NCI-H510A (cell line): ENCODE measurements at places on chromosomes 11 and 22.

DNA sequence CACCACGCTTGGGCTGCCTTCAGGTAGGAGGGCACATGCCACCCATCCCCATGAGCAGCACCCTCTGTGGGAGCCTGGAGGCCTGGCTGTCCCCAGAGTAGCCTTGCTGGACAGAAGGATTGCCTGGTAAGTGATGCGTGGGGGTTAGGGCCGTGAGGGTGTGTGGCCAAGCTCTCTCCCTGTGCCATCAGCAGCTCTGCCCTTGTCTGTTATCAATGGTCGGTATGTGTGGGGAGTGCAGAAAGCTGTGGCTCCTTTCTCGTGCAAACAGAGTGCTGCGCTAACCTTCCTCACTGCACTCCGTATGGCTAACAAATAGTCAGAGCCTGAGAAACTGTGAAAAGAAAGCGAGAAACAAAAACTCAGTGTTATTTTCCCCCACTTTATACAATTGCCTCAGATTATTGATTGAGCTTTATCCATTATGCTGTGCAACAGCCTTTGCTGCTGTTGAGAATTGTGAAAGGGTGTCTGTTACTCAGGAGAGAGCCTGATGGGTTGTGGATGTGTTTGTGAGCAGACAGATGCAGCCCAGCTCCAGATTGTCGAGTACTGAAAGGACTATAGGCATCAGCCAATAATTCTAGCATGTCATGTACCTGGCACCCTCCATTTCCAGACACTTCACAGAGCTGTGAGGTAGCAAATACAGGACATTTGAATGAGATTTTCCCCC, 432.2 kb downstream of the NTM start:
- no peak for DNase-seq

- DNase-seq, result no peak
Measured at GRCh38 chr22:39290724-39291161, 28.7 kb downstream of the RPL3 start.

GRCh38 chr11:47857892-47858543, 9.9 kb upstream of the NUP160 start:
- no peak for DNase-seq

- DNase-seq, result no peak
Measured at GRCh38 chr11:57568330-57568766, 876 bp upstream of the UBE2L6 start.

DNA sequence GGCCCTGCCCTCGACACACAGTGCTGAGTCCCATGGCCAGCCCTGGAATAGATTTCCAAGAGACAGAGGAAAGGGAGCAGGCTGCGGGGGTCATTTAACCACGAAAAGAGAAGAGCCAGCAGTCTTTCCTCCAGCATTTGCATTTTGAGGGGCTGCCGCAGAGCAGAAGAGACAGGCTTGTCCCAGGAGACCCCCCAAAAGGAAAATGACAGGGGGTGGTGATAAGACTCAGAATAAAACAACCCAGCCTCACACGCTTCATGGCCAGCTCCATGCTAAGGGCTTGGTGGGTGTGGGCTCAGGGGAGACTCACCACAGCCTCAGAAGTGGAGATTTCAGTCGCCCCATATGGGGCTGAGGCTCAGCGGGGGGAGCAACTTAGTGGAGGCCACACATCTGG, 16.9 kb downstream of the TRIOBP start:
- no peak for DNase-seq

- DNase-seq, result no peak
Measured at GRCh38 chr22:31872209-31872608, 72.1 kb upstream of the YWHAH start.

DNA sequence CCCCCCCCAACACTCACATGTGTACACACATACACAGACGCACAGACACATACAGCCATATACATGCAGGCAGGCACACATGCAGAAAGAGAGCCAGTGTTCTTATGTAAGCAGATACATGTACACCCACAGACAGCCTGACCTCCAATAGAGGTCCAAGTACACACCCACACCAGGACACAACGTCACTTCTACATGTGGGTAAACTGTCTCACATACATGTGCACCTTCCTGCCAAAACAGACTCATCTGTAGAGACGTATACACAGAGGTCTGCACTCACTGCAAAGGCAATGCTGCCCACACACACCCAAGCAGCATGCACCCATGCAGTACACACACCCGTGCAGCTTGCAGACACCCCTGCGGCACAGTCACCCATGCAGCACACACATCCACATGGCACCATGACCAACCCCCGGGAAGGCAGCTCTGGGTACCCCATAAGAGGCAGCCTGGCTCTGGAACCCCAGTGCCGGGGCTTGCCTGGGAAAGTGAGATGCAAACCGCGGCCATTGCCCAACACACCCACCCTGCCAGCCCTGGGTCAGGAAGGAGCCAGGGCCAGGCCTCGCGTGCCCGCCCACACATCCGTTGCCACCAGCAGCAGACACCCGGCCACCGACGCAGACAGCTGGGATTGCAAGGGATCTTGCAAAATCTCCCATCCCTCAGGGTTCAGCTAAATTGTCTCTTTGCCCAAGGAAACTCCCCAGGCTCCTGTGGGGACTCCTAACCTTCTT, 10.1 kb downstream of the CASTOR1 start:
- no peak for DNase-seq

- no peak for DNase-seq
Measured at GRCh38 chr11:2976294-2977063, 15.7 kb downstream of the NAP1L4 start.

DNA sequence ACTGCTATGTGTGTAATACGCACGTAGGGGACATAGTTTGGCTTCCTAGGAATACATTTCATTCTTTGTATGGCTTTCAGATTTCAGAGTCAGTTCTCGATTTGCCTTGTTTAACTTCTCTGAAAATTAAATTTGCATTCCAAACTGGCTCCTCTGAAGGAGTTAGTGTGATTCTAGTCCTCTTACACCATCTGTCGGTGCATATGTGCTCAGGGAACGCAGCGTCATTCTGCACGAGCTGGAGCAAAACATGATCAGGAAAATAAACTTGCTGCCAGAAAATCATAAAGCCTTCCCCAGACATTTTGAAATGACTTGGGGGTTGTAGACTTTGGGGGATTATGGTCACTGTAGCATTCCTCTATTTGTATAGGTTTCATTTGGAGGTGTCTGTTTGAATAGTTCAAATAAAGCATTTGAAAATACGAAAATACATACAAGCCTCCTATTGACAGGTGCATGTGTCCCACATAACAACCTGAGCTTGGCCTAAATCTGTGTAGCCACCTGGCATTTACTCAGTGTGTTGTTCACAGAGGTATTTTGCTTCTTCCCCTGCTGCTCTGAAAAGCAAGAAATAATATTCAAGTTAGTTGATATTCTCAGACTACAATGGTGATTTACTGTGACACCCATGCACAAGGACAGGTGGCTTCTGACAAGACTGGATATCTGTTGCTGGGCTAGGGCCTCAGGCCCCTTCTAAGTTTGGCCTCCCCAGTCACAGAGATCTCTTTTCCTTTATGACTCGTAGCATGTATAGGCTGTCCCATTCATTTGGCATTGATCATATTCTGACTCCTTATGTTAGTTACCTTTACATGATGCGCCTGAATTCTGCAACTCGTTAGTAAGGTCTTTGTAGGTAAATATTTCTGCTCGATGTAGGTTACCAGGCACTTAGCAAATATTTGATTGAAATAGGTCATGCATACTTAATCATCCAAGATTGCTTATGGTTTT, 81.6 kb upstream of the SORL1-AS1 start:
- DNase-seq, result no peak

- no peak for DNase-seq
Measured at GRCh38 chr11:70504246-70505020, 106.1 kb downstream of the CTTN start.
